GM12892 (cell line): ENCODE measurements at places on chromosomes 2 and 18.
A peak's percentile ranks its signal among the peaks of the same experiment; 100 is the strongest.

DNA sequence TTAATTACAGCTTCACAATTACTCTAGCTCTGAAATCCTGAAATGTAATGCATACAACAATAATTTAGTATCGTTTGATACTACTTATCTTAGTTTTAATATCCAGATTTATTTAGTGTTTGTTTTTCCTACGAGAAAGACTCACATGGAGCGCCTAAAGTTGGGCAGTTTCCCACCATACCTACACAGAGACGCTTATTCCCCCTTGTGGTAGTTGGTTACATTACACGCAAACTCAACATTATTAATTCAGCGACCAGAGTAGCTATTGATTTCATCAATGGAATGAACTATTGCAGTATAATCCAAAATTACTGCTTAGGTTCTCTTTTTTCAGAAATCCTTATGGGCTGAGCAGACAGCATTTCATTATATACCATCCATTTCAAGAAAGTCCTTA is 164.0 kb upstream of the REG3G start:
- no peak for DNase-seq

GRCh38 chr2:174856447-174856846 is 92.2 kb upstream of the CHRNA1 start:
- DNase-seq: no peak

- no peak for DNase-seq
These were observed 230.4 kb downstream of the FAM210A start for GRCh38 chr18:13495961-13496360.

GRCh38 chr2:9652898-9653479 is 22.2 kb upstream of the YWHAQ start:
- DNase-seq: no peak

GRCh38 chr2:237118025-237118424 is 32.3 kb downstream of the COPS8 start:
- no peak for DNase-seq

GRCh38 chr2:132690664-132691303 is 20.8 kb upstream of the LYPD1 start:
- no peak for DNase-seq

DNA sequence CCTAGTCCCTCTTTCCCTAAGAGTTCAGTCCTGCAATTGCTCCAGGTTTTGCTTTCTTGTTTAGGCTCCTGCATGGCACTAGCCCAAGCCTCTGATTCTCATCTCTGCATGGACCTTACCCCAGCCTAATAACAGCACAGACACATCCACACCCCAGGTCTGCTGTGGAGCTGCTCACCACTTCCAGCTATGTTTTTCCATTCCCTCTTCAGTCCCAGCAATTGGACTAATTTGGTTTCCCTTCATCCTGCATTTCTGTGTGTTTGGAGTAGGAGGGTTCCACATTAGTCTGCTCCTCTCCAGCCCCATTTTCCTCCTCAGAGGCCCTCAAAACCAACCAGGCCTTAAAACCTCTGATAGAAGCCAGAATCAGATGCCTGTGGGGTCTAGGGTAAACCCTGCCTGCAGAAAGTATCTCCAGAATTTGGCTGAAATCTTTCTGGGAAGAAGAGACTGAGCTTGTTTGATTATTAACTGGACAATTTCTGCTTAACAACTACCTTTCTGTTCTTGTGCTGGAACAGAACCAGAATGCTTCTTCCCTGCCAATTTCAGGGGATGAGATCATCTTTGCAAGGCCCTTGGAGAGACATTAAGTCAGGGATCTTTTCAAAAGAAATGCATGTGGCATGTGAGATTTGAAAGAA is 95.9 kb downstream of the GFPT1 start:
- DNase-seq: no peak

GRCh38 chr2:176669398-176670174 is 400.3 kb downstream of the MTX2 start:
- peak; percentile 2 for DNase-seq

DNA sequence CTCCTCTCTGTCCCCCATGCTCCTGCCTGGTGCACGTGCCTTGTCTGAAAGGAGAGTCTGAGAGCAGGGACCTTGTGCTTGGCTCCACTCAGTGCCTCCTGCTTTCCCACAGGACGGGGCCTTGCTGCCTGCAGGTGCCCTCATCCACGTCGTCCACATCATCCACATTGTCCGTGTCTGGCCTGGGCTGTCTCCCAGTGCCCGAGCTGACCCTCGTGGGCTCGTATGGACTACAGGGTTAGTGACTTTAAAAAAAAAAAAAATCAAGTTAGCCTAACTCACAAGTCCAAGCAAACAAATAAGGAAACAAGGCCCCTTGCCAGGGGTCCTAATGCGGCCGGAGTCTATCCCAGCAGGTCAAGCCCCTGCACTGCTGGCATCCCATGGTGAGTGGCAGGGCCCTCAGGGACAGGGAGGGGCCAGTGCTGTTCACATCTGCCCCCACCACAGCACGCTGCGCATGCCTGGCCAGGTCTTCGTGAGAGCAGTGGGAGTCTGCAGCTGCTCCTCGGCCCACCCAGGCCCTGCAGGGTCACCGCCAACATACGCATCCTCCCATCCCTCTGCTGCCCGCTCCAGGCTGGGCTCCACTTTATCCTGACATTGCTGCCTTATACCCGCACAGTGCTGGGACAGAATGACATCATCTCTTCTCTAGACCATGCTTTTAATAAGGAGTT is 232.6 kb downstream of the NDUFA10 start:
- no peak for DNase-seq

GRCh38 chr18:4581966-4582365 is 126.9 kb upstream of the DLGAP1 start:
- DNase-seq: no peak

GRCh38 chr2:163465440-163465839 is 270.4 kb downstream of the FIGN start:
- no peak for DNase-seq

DNA sequence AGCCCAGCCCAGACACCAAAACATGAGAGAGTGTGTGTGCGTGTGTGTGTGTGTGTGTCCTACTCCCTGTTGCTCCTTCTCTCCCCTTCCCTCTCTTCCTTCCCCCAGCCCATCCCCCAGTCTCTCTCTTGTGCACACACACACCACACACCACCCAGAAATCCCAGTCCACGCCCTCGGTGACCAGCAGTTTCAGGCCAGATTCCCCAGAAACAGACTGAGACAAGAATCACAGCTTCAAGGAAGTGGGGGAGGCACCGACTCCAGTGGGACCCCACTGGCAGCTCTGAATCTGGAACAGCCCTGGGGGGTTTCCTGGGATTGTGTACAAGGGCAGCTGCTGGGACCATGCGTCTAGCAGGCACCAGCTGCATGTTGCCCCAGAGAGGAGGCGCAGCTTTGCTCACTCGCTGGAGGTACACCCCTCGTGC is 113.5 kb downstream of the NDUFA10 start:
- DNase-seq: no peak

- no peak for DNase-seq
These were observed 81.3 kb downstream of the NFATC1 start for GRCh38 chr18:79476918-79477571.

- no peak for DNase-seq
These were observed 1544.4 kb downstream of the LRP1B start for GRCh38 chr2:140586379-140586778.

- no peak for DNase-seq
These were observed 117.8 kb downstream of the PTPRM start for GRCh38 chr18:7684966-7685365.

GRCh38 chr2:205094031-205094430 is 548.8 kb downstream of the PARD3B start:
- DNase-seq: no peak

- no peak for DNase-seq
These were observed 357.1 kb downstream of the EN1 start for GRCh38 chr2:118490330-118490729.

GRCh38 chr2:75589391-75590105 is 28.8 kb upstream of the EVA1A start:
- no peak for DNase-seq

GRCh38 chr2:18208956-18209355 is 330.5 kb downstream of the KCNS3 start:
- DNase-seq: no peak

- no peak for DNase-seq
These were observed 36.4 kb downstream of the PTGR3 start for GRCh38 chr18:75172299-75173124.

GRCh38 chr2:72895759-72896281 is 8.6 kb downstream of the SPR start:
- no peak for DNase-seq

GRCh38 chr2:130346741-130347066 is 4.0 kb downstream of the IMP4 start:
- DNase-seq: no peak

DNA sequence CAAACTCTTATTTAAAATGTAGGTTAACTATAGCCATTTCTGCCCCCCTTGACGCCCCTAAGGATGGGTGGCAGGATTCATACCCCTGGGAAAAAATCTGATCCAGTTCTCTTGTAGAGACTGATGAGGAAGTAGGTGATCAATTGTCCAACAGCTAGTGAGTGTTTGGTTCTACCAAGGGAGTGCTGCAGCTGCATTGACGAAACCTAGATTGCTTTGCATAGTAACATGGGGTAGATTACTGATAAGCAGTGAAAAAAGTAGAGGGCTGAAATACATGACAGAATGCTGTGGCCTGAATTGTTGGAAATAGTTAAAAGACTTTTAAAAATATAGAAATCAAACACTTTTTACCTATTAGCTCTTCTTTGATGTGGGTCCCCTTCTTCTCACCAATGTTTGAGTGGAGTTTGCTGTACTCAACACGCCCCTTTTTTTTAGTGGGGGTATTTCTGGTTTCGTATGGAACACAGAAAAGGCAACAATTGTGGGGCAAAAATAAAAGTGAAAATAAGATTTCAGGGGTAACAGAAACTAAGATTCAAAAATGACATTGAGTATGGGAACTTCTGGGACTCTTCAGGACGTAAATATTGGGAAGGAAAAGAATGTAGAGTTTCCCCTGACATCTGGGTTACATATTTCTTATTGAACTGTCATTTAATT is 66.2 kb downstream of the MAIP1 start:
- no peak for DNase-seq

DNA sequence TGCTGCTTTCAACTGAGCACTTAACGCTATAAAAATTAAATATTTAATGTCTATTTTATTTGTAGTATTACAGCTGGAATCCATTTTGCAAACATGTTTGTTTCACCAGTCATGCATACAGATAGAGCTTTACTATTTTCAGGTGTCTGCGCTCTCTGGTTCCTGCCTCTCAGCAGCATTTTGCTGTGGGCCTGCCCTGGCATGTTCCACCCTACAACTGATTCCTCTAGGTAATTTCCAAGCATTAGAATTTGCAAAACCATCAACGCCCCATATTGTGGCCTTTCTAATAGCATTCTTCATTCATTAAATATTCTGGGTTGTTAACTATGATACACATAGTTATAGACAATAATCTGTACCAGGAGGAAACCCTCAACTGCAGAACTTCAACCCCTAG is 266.4 kb upstream of the DLGAP1 start:
- no peak for DNase-seq

- DNase-seq: no peak
These were observed 46.8 kb upstream of the FZD5 start for GRCh38 chr2:207816546-207816945.

DNA sequence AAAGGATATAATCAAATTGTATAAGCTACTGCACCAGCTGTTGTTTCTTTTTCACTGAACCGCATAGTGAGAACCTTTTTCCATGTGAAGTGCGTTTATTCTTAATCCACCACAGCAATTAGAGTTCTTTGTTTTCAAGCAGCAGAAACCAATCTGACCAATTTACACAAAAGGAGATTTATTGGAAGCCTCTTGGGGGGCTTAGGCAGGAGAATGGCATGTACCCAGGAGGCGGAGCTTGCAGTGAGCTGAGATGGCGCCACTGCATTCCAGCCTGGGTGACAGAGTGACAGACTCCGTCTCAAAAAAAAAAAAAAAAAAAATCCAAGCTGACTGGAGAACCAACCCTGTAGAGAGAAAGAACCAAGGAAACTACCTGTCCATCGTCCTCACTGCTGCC is 10.0 kb downstream of the ADNP2 start:
- no peak for DNase-seq

DNA sequence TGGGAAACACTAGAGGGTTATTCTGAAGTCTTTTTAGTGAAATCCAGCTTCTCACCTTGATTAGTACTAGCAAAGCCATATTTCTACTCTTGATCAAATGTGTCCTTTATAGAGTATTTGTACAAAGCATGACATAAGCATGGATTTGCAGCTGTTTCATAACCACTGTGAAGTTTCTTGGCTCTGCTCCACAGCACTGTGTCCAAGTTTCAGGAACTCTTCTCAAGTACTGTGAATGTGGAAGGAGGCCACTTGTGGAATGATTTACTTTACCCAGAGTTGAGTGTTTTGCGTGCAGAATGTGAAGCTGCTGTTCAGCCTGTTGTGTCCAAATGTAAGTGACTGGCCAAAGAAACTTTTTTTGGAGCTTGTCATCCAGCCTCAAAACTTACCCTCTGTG is 16.2 kb upstream of the MAPRE2 start:
- DNase-seq: no peak

GRCh38 chr18:32771871-32772580 is 797 bp downstream of the KLHL14 start:
- DNase-seq: no peak

GRCh38 chr2:881204-881918 is 69.3 kb upstream of the SNTG2 start:
- no peak for DNase-seq

DNA sequence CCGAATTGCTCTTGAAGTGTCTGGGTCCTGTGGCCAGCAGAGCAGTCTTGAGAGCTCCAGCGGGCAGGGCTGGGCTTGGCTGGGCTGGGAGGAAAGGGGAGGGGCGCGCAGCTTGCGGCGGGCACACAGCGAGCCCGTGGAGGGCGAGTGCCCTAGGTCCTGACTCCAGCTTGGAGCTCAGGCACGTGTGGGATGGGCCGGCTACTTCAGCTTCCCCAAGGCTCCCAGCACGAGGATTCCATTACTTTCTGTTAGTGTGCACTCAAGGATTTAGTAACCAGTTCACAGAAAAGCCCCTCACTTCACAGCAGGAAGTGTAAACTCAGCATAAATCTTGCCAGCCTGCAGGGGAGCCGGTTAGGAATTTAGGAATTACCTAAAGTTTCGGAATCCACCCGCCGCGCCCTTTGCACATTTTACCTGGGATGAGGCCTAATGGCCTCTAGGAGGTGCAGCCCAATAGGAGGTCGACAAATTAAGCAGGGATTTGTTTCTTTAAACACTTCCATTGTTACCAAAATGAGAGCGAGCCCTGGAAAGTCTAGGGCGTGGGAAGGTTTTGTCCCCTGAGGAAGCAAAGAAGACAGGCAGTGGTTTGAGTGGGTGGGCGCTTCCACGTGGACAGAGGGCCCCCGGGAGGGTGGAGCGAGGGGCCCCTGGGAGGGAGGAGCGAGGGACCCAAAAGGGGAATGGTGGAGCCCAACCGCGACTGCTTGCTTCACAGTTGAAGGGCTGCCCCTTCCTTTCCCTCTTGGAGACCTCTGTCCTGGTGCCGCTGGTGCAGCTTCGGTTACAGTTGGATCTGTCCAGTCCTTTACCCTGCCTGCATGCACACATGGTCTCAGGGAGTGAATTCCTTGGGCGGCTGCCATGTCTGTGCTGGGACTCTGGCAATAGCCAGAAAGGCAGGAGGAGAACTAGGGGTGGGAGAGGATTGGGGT is 93.3 kb downstream of the CTAGE1 start:
- no peak for DNase-seq

GRCh38 chr2:238113611-238114010 is 13.5 kb downstream of the ESPNL start:
- no peak for DNase-seq

GRCh38 chr2:57802243-57802642 is 244.4 kb upstream of the VRK2 start:
- DNase-seq: no peak
